ENCODE measurements at places on chromosomes 5 and 9.

DNA sequence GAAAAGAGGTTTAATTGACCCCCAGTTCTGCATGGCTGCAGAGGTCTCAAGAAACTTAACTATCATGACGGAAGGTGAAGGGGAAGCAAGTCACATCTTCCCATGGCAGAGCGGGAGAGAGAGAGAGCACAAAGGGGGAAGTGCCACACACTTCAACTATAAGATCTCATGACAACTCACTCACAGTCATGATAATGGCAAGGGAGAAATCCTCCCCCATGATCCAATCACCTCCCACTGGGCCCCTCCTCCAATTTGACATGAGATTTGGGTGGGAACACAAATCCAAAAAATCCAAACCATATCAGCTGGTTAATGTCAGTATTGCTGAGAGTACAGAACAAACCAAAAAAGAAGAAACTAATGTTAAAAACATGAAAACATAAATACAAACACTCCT is 120.2 kb downstream of the STARD4 start:
- DNase-seq: no peak

DNA sequence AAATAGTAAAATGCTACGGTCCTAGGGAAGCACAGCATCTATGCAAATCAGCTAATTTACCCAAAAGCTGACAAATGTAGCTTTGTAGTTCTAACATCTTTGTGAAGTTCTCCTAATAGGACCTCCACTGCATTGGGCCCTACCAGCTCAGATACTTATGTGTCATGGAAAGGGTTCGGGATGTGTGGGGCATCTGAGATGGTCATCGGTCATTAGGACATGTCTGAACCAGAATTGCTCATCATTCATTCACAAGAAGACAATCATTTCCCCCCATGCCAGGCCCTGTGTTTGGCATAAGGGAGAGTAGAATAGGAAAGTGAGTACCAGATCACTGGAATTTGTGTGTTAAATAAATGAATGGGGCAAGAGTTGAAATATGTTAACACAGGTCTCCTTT is 35.7 kb downstream of the PWWP2A start:
- DNase-seq: no peak

- no peak for DNase-seq
Observed at GRCh38 chr9:72292256-72292682, 72.7 kb downstream of the ZFAND5 start.

DNA sequence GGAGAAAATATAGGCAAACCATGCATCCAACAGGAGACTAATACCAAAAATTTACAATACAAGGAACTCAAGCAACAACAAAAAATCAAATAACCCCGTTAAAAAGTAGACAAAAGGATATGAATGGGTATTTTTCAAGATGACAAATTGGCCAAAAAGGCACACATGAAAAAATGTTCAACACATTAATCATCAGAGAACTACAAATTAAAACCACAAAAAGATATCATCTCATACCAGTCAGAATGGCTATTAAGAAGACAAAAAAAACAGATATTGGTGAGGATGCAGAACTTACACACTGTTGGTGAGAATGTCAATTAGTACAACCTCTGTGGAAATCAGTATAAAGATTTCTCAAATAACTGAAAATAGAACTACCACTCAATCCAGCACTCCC is 35.0 kb downstream of the TEX10 start:
- no peak for DNase-seq

- no peak for DNase-seq
Observed at GRCh38 chr5:145852990-145853389, 17.8 kb upstream of the PRELID2 start.
